Ascending aorta (tissue), 2 donors: ENCODE measurements at places on chromosomes 12 and 14. TPM values are rescaled to one million over a fixed set of nuclear protein-coding genes. Genes with fewer than 3 reads are reported as not detected.

Gene ADCY4
- total RNA-seq = 143 TPM

DNA sequence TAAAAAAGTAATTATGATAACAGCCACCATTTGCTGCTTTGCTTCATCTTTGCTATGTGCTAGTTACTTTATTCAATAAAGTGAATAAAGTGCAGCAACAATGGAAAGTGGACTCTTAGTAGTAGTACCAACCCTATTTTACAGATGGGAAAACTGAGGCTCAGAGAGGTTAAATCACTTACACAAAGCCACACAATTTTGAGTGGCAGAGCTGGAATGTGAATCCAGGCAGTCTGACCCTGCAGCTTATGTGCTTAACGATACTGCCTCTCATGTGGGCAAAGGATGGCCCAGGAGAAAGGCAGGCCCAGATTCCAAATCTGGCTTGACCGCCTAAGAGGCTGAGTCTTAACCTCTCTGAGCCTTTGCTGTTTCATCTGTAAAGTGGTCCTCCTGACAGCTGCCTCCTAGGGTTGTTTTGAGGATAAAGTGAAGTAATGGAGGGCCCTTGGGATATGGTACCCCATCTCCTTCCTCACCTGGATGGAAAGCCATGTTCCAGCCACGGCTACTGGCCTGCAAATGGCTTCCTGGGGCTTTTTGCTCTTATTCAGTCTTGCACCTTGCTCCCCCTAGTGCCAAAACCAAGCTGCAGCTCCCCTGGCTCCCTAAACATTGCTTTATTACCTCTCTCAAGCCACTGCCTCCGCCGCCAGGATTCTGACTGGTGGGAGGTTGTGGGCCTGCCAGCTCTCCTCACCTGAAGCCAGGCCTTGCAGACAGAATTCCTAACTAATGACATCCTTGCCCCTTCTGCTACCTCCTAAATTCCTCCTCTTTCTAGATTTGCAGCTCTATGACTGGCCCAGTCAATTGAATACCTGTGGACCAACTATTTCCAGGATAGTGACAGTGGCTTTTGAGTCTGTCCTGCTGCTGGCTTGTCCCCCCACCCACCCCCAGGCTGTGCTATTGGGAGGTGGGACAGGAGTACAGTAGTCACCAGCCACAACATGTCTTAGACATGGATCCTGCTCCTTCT, 283.3 kb upstream of the PWP1 start:
- no peak overlapping the region for H3K4me3 ChIP-seq
- H3K4me1 ChIP-seq = no peaks in the 10 kb centered on the region
- DNase-seq = no peak
- no peaks in the 10 kb centered on the region for H3K27me3 ChIP-seq
- no peaks in the 10 kb centered on the region for H3K36me3 ChIP-seq

DNA sequence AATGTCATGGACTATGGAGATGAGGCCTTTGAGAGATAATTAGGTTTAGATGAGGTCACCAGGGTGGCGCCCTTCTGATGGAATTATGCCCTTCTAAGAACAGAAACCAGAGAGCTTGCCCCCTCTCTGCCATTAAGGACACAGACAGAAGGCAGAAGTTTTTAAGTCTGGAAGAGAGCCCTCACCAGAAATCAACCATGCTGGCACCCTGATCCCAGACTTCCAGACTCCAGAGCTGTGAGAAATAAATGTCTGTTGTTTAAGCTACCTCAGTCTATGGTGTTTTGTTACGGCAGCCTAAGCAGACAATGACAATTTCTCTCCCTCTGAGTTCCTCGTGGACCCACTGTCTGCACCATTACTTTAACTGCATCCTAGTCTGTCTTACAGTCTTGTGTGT, 382.0 kb downstream of the GXYLT1 start:
- H3K4me3 ChIP-seq = no peak overlapping the region
- H3K36me3 ChIP-seq = no peaks in the 10 kb centered on the region
- no peaks in the 10 kb centered on the region for H3K27me3 ChIP-seq
- no peak overlapping the region for H3K27ac ChIP-seq

DNA sequence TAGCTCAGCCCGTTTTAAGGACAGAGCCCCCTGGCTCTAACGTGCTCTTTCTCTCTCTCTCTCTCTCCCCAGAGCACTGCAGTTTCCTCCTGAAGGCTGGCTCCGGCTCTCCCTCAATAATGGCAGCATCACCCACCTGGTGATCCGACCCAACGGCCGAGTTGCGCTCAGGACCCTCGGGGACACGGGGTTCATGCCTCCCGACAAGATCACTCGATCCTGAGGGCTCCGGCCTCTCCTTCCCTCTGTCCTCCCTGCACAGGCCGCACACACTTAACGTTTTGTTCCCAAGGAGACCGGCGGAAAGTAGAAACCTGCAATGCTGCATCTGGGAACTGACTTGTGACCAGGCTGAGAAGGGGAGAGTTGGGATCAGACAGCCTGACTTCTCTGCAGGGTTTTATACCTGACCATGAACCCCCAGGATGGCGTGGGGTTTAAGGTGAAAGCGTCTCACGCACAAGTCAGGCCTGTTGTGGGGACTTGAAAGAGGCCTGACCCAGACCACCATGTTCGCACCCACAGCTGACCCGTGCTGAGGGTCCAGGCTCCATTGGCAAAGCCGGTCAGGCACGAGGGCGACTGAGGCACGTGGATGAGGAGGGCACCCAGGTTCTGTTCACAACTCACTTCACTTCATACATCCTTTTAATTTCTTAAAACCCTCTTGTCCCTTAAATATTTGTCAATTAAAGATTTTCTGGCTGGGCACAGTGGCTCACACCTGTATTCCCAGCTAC, 10.1 kb downstream of the PGAM5 start:
- H3K4me3 ChIP-seq = no peak overlapping the region
- H3K4me1 ChIP-seq = no peaks in the 10 kb centered on the region
- H3K27ac ChIP-seq = no peak overlapping the region
- peaks cover 82% of the 10 kb centered on the region for H3K36me3 ChIP-seq
- H3K27me3 ChIP-seq = no peaks in the 10 kb centered on the region

GRCh38 chr14:21913759-21914158, 240.1 kb upstream of the OR4E1 start:
- H3K36me3 ChIP-seq = no peaks in the 10 kb centered on the region
- H3K4me3 ChIP-seq = no peak overlapping the region
- no peak for DNase-seq
- H3K27ac ChIP-seq = no peak overlapping the region
- H3K4me1 ChIP-seq = peaks cover 6% of the 10 kb centered on the region

Gene ACOT4
- 1.9 TPM for total RNA-seq

GRCh38 chr14:94375552-94376107, 12.8 kb downstream of the SERPINA1 start:
- no peak for DNase-seq
- H3K4me1 ChIP-seq = no peaks in the 10 kb centered on the region
- no peak overlapping the region for H3K27ac ChIP-seq
- no peaks in the 10 kb centered on the region for H3K27me3 ChIP-seq
- H3K36me3 ChIP-seq = no peaks in the 10 kb centered on the region

GRCh38 chr14:23432102-23432925, 3.1 kb downstream of the MYH7 start:
- H3K27me3 ChIP-seq = no peaks in the 10 kb centered on the region
- H3K4me3 ChIP-seq = no peak overlapping the region
- no peak for DNase-seq
- no peak overlapping the region for H3K27ac ChIP-seq
- no peaks in the 10 kb centered on the region for H3K4me1 ChIP-seq
- no peaks in the 10 kb centered on the region for H3K36me3 ChIP-seq
